H9 (cell line): ENCODE measurements at places on chromosomes 3 and 15. TPM values are rescaled to one million over a fixed set of nuclear protein-coding genes. Genes with fewer than 3 reads are reported as not detected.

GRCh38 chr3:38117163-38117716 lies 19.7 kb downstream of the ACAA1 start:
- H3K27ac ChIP-seq, result no peak overlapping the region
- DNase-seq, result no peak
- H3K36me3 ChIP-seq, result peaks cover 9% of the 10 kb centered on the region; the same call in 2 of the 3 replicates
- no peaks in the 10 kb centered on the region for H3K4me1 ChIP-seq
- no peaks in the 10 kb centered on the region for H3K27me3 ChIP-seq

GRCh38 chr15:33256874-33257273 lies 53.9 kb upstream of the RYR3 start:
- H3K27me3 ChIP-seq, result no peaks in the 10 kb centered on the region
- no peaks in the 10 kb centered on the region for H3K36me3 ChIP-seq
- no peak for DNase-seq
- H3K4me1 ChIP-seq, result no peaks in the 10 kb centered on the region
- no peak overlapping the region for H3K27ac ChIP-seq
- H3K4me3 ChIP-seq, result no peak overlapping the region

DNA sequence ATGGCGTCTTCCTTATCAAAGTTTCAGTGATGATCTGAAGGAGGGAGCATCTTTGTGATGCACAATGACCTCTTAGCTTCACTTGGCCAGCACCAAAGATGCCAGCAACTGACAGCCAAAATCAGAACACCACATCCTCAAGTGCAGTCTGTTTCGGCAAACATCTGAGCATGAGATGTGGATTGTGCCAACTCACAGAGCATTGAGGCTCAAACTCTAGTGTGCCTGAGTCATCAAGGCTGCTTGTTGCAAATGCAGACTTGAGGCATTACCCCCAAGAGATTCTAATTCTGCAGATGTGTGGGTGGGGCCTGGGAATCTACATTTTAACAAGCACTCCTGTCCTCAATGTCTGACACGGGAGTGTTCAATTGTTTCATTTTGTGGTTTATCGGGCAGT lies 35.8 kb downstream of the ABHD5 start:
- no peak overlapping the region for H3K27ac ChIP-seq
- H3K27me3 ChIP-seq, result no peaks in the 10 kb centered on the region
- 0 out of 2 replicates have a peak, but pooled peaks cover 3% of the 10 kb centered on the region for H3K4me1 ChIP-seq
- no peak overlapping the region for H3K4me3 ChIP-seq

DNA sequence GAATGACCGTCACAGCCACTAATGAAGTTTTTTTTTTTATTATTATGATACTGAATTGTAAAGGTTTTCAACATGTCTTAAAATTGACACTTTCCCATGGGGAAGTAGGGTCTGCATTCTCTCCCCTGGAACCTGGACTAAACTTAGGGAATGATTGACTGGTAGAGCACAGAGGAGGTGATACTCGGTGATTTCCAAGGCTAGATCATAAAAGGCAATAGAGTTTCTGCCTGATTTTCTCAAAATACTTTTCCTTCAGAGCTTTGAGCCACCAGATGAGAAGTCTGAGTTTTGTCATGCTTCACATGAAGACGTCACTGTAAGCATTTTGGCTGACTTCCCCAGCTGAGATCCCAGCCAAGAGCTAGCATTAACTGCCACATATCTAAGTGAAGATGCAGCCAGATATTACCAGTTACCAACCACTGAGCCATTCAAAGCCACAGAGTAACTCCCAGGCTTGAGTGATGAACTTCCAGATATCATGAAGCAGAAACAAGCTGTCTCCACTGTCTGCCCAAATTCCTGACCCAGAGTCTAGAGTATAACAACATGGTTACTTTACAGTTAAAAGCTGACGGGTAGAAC lies 105.8 kb downstream of the LSAMP start:
- peaks cover 2% of the 10 kb centered on the region; the same call in 1 of the 2 replicates for H3K4me1 ChIP-seq
- H3K36me3 ChIP-seq, result no peaks in the 10 kb centered on the region
- DNase-seq, result no peak
- no peaks in the 10 kb centered on the region for H3K27me3 ChIP-seq
- H3K27ac ChIP-seq, result no peak overlapping the region
- H3K4me3 ChIP-seq, result no peak overlapping the region

Gene HYAL1
- total RNA-seq, result 2.0 and 2.2 TPM in 2 replicates

GRCh38 chr3:42228796-42229195 lies 37.2 kb downstream of the CCK start:
- no peak for DNase-seq
- no peak overlapping the region for H3K27ac ChIP-seq
- H3K27me3 ChIP-seq, result no peaks in the 10 kb centered on the region
